Activated CD4-positive, alpha-beta memory T cell treated with anti-CD3 and anti-CD28 coated beads for 36 hours (primary cell): ENCODE measurements at places on chromosomes 3 and 15. TPM values are rescaled to one million over a fixed set of nuclear protein-coding genes. Genes with fewer than 3 reads are reported as not detected.
A peak's percentile ranks its signal among the peaks of the same experiment; 100 is the strongest.

DNA sequence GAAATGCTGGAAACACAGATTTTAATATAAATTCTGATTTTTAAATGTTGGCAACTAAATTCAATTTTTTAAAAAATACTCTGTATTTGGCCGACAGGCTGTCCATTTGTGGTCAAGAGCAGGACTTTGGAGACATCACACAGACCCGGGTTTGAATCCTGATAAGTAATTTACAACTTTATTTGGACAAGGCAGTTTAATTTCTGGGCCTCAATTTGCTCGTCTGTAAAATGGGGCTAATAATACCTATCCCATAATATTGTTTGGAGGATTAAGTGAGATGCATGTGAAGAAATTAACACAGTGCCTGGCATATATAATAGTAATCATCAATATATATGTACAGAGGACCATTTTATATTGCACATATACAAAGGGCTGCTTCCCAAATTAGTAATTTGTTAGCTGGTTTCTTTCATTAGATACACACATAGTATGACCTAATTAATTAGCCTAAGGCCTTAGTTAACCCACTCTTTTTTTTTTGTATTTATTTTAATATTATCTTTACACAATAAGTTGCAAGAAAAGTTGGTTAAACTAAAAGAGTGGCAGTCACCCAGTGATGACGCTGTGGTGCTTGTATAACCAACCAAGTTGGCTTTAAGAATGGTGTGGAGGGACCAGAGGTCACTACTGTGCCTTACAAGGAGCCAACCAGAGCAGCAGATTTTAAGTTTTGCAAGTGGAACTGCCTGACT is 665 bp downstream of the PIGB start:
- DNase-seq = peak; percentile 26

- DNase-seq = no peak
Measured at GRCh38 chr3:110178965-110179364, 841.6 kb upstream of the DPPA4 start.

- DNase-seq = no peak
Measured at GRCh38 chr15:59741274-59741906, 52.3 kb upstream of the BNIP2 start.

GRCh38 chr3:72932416-72932815 is 44.6 kb downstream of the GXYLT2 start:
- DNase-seq = no peak

DNA sequence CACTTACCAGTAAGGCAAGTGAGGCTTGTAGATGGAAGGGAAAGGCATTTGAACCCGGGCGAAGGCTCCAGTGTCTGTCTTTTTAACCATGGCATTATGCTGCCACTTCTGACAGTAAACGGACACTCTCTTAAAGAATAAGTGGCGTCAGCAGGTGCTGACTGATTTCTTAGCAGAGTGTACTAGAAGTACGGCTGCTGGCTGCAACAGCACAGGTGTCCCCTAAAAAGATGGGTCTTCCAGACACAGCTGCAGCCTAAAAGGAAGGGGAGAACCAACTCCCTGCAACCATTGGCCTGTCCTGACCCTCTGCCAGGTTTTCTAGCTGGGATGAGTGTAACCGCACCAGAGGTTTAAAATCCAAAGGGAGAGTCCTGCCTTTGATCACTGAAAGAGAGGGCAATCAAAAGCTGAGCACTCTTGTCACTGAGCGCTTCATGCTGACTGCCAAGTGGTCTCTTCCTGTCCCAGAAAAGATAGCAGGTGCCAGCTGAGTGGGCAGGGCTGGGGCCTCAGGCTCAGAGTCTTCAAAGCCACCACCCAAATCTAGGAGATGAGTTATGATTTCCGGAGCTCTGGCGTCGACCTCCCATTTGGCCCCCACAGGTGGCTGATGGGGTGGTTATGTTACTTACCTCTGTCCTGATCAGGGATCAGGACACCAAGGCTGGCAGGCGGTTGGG is 255.8 kb downstream of the SLCO3A1 start:
- no peak for DNase-seq

GRCh38 chr15:64753480-64754185 is 21.8 kb downstream of the RBPMS2 start:
- no peak for DNase-seq

GRCh38 chr3:128190501-128190900 is 37.2 kb downstream of the EEFSEC start:
- DNase-seq = no peak

DNA sequence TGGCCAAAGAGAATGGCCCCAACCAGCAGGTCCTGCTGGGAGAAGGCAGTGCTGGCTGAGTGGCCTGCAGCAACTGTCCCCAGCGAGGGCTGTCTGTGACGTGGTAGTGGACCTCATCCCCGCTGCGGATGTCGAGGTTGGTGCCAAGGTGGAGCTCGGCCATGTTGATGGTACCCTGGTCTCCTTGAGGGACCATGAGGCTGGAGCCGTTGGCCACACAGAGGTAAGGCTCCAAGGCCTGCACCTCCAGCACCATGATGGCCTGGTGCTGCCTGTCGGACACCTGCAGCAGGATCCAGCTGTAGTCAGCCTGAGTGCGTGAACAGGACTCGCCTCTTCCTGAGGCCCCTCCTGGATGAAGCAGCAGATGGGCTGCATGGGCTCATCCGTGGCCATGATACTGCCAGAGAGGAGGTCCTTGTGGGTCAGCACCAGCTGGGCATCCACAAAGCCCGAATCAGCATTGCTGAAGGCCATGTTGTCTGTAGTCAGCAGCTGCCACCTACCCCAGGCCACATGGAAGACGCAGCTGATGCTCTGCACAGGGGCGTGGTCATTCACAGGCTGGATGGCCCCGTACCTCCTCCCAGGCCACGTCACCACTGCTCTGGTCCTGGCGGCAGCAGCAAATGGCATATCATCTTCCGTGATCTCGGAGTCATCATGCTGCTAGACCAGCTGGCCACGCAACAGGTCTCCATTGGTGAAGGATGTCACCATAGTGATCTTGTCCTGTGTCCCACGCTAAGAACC is 167.5 kb downstream of the GOLGA6L4 start:
- no peak for DNase-seq

DNA sequence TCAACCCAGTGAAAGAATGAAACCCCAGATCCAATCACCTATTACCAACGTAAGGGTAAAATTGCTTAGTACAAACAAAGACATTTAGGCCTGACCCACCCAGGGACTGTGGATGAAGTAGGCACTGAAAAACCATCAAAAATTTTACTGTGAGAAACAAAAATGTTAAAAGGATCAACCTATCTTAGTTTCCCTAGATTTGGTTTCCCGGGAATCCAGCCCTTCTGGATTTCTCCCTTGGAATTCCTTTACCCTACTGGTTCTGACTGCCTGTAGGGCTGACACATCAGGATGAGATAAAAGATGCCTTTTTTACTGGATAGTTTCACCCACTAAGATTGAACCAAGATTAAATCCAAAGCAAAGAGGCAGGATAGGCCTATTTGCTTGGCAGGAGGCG is 102.7 kb downstream of the SCAPER start:
- no peak for DNase-seq

DNA sequence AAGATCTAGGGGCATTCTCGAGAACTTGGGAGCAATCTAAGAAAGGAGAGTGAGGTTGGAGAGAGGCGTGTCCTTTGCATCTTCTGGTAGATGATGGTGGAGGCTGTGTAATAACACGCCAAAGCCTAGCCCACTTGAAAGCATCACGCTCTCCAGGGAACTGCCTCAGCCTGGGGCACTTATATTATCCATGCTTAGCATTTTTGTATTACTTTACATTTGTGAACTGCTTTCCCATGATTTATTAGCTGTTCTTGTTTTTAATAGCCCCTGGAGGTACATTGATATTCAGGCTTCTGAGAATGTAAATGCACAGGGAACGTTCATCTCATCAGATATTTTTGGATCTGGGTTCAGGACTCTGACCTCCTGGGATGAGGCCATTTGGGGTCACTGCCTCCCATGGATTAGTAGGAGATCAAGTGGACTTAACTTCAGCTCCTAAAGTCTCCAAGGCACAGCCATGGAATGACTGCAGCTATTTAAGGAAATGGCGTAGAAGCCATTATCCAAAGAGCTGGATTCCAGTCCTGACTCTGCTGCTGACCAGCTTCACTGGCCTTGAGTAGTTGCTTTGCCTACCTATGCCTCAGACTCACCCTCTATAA is 124.9 kb downstream of the LPP start:
- DNase-seq = no peak

DNA sequence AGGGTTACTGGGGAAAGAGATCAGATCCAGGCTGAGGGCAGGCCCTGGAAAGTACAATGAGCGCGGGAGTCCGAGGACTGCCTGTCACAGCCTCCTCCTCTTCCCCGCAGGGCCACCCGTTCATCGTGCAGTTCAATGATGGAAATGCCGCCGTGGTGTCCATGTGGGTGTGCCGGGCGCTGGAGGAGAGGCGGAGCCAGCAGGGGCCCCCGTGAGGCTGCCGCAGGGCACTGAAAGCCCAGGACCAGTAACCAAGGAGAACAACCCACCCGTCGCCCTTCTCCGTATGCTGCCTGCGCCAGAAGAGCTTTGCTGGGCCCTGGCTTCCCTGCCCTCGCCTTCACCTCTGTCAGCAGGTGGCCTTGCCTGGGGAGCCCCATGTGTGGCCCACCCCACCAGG is 18.8 kb upstream of the SKOR1 start:
- DNase-seq = no peak

- no peak for DNase-seq
Measured at GRCh38 chr15:83209333-83209732, 1.7 kb upstream of the HDGFL3 start.

GRCh38 chr15:48602358-48603122 is 43.0 kb downstream of the FBN1 start:
- no peak for DNase-seq

DNA sequence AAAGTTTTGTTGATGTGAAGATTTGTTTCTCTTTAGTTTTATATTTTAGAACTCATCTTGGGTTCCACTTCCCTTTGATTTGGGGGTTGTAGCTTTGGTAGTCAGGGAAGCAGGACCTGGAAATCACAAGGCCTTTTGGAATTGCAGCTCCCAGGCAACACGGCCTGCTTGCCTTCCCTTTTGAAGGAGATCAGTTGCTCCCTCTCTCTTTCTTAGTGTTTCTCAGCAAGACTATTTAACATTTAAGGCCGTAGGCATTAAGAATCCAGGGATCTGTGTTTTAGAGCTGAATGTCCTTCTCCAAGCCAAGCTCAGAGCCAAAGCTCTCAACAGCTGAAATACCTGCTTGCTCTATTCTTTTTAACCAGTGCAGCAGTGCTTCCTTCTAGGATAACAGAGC is 310.3 kb downstream of the PTPRG start:
- DNase-seq = no peak

DNA sequence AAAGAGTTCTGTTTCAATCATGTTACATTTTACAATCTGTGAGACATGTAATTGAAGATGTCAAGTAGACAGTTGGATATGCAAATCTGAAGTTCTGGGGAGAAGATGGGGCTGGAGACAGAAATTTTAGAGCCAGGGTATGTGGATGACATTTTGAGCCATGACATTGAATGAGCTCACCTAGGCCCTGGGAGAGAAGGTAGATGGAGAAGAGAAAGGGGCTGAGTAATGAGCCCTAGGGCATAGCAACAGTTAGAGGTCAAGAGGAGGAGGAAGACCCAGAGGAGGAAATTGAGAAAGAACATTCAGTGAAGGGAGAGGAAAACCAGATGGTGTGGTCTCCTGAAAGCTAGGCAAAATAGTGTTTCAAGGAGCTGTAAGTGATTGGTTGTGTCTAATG is 15.3 kb downstream of the TMEM266 start:
- DNase-seq = no peak

DNA sequence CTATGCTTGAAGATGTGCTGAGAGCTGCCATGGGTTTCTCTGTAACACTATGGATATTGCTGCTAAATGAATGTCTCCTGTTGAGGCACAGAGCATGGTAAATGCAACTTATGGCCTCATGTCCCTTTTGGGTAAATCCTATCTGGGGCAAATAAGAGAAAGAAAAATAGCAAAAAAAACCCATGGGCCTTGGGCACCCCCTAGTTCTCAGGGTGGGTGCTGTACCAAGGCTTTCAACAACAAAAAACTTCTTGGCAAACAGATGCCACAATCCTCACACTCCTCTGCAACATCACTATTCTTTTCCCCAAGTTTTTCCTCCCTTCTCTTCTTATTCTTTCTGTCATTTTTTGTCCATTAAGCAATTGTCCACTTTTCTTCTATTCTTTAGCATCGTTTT is 340.1 kb upstream of the ROBO2 start:
- no peak for DNase-seq

DNA sequence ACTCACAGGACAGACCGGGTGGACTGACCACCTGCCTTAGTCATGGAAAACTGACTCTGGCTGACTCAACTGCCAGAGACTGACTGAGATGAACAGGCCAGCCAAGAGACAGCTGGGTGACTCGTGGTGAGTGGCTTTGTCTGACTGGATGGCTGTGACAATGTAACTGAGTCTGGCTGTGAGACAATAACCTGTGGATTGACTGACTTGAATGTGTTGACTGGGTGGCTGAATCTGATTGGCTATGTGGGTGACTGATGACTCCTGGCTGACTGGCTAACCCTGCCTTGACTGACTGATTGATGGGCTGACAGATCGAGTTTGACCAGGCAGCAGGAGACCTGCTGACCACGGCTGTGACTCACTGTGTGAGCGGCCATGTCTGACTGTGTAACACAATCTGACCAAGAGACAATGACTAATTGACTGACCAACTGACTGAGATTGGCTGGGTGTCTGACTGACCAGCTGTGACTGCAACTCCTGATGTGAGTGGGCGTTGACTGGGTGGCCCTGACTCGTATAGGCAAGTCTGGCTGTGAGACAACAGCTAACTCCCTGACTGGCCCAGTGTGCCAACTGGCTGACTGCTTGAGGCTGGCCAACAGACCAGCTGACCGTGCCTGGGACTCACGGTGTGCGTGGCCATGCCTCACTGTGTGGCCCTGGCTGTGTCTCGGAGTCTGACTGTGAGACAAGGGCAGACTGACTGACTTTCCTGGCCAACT is 509.1 kb downstream of the SHQ1 start:
- DNase-seq = peak; percentile 86

Gene FES
- total RNA-seq = 21.1 TPM

Gene GABRR3
- total RNA-seq = not detected

Gene GPR149
- not detected for total RNA-seq

Gene IMPDH2
- 430 TPM for total RNA-seq

Gene AMOTL2
- 0.39 TPM for total RNA-seq

Gene TIGIT
- total RNA-seq = 57.0 TPM

Gene EPHA3
- total RNA-seq = not detected

Gene NAALADL2
- not detected for total RNA-seq

Gene VEPH1
- not detected for total RNA-seq

Gene LRRIQ4
- total RNA-seq = not detected
